ENCODE measurements at places on chromosomes 4 and X. TPM values are rescaled to one million over a fixed set of nuclear protein-coding genes. Genes with fewer than 3 reads are reported as not detected.

Gene SOWAHD
- total RNA-seq = 0.51 TPM

Gene UNC5C
- 2.0 TPM for total RNA-seq

Gene TCEANC
- total RNA-seq = 7.3 TPM

Gene SLC7A11
- 0.08 TPM for total RNA-seq

Gene CT55
- total RNA-seq = not detected

Gene SCML2
- 1.2 TPM for total RNA-seq

Gene C4orf46
- total RNA-seq = 4.2 TPM

Gene TMEM47
- total RNA-seq = 31.5 TPM

Gene ARHGAP4
- total RNA-seq = 10.3 TPM

Gene GNL3L
- total RNA-seq = 25.5 TPM

Gene PDLIM3
- total RNA-seq = 208 TPM

Gene CLDN22
- not detected for total RNA-seq

Gene UCHL1
- 9.5 TPM for total RNA-seq

Gene LDB2
- total RNA-seq = 18.5 TPM

Gene PYURF
- 51.5 TPM for total RNA-seq

Gene APLN
- 15.4 TPM for total RNA-seq

Gene PCDH19
- total RNA-seq = 0.32 TPM

- no peak for DNase-seq
These were observed 41.5 kb downstream of the CLCN4 start for GRCh38 chrX:10198254-10198653.

DNA sequence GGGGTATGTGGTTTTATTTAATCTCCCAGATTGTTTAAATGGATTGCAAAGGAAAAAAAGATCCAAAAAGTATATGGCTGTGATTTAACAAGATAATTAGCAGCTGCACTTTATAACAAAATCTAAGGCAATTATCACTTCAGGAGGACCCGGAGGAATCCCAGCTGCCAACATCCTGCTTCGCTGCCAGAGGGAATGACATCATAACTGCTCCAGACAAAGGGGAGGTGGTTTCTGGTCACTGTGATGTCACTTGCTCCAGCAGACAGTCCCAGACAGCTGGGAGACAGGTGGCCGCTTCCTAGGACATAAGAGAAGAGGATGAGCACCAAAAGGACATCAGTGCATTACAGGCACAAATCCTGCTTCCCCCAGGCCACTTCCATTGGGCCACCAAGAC is 371.0 kb downstream of the BCOR start:
- peak; percentile 51 for DNase-seq

GRCh38 chrX:153334654-153335295 is 822 bp downstream of the ZNF275 start:
- DNase-seq = no peak

GRCh38 chr4:88813013-88813412 is 115.4 kb upstream of the NAP1L5 start:
- DNase-seq = no peak

DNA sequence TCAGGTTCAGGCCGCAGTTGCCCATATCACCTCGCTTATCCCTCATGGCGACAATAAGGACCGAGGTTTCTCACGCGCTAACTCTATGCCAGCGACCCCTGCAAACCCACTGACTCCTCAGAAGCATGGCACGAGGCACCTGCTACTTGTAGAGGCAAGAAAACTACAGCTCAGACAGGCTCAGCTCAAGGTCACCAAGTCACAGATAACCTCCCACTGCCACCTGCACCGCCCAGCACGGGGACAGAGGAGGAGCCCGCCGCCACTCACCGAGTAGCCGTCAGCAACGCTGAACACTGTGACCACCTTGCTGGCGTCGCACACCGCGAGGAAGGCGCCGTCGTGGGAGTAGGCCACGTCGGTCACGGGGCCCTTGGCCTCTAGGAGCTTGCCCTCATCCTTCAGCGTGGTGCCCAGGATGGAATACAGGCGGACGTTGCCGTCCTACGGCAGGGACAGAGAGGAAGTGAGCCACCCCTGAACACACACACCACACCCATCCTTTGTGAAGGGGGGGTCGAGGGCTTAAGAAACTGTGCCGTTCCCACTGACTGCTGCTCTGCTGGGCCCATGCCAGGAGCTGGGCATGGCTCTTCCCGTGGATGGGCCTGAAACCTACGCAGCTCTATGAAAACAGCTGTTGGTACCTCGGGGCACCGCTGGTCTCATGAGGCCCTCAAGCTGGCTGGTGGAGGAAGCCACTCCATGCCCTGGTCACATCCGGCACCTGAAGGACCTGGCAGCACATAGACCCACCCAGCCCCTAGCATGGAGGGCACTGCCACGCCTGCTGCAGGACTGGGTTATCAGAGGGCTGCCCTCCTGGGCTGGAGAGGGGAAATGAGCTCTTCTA is 38.9 kb downstream of the WDR1 start:
- peak; percentile 61 for DNase-seq

DNA sequence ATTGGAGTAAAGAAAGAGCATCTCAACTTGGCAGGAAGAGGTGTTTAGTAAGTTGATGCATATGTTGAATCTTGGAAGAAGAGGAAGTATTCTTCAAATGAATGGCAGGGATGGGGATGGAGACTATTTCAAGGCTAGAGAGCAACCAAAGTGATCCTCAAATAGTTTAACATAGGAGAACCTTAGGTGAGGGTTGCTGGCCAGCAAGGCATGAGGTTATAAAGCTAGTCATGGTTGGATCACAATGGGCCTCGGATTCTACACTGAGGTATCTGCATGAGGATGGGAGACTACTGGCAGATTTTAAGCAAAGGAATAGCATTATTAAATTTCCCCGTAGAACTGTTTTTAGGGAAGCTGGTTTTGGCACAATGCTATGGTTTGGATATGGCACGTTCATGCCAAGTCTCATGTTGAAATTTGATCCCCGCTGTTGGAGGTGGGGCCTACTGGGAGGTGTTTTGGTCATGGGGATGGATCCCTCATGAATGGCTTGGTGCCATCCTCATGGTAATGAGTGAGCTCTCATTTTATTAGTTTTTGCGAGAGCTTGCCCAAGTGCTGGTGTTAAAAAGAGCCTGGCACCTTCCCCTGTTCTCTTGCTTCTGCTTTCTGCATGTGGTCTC is 41.9 kb upstream of the ETNPPL start:
- no peak for DNase-seq

DNA sequence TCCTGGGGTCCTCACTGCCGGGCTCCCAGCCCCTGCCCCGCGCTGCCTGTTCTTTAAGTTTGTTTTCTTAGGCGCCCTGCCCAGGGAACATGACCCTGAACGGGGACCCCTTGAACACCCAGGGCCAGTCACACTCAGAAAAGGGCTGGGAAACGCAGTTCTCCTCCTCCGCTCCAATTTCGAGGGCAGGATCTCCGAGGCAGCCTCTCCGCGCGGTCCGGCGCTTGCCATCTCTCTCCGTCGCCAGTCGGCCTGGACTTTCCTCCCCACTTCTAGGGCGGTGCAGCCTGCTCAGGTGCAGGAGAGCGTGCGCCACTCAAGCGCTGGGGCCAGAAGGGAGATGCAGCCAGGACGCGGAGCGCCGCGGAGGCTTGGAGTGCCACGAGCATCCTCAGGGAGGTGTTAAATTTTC is 9.9 kb downstream of the PRDM8 start:
- no peak for DNase-seq

- DNase-seq = no peak
These were observed 48.7 kb downstream of the NOP14 start for GRCh38 chr4:2914256-2915126.

- no peak for DNase-seq
These were observed 207.9 kb upstream of the FAM241A start for GRCh38 chr4:111937368-111937767.

GRCh38 chrX:23387550-23388184 is 53.0 kb downstream of the PTCHD1 start:
- DNase-seq = no peak

- DNase-seq = no peak
These were observed 962.9 kb upstream of the GRID2 start for GRCh38 chr4:91340822-91341221.

- DNase-seq = no peak
These were observed 104.3 kb downstream of the PARM1 start for GRCh38 chr4:75037252-75037651.

GRCh38 chrX:7216981-7217587 is 69.1 kb upstream of the PUDP start:
- DNase-seq = no peak

DNA sequence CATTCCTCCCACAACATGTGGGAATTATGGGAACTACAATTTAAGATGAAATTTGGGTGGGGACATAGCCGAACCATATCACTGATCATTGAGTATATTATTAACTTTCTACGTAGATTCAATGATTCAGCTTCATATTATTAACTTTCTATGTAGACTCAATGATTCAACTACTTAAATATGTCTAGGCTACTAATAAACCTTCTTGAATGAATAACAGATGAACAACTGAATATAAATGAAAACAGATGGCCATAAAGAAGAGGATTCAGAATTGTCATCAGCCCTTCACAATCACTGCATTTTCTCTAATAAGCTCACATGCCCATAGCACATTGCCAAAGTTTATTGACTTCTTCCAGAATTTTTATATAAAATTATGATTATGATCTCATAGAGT is 57.0 kb downstream of the CEP44 start:
- DNase-seq = no peak

DNA sequence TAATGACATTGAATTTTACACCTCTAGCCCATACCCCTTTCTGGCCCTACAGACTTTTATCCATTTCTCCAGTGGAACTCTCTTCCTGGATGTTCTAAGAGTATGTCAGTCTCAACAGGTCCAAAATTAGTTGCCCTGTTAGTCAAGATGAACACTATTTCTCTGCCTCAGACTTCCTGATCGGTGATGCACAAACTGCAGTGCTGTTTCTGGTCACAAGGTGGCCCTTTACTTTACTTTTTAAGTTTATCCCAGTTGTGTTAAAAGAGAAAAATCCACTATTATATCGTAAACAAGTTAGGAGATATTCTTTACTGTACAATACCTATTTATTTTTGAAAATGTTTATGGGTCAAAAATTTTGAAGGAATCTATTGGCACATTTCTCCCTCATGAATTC is 13.1 kb downstream of the TCEAL7 start:
- no peak for DNase-seq

DNA sequence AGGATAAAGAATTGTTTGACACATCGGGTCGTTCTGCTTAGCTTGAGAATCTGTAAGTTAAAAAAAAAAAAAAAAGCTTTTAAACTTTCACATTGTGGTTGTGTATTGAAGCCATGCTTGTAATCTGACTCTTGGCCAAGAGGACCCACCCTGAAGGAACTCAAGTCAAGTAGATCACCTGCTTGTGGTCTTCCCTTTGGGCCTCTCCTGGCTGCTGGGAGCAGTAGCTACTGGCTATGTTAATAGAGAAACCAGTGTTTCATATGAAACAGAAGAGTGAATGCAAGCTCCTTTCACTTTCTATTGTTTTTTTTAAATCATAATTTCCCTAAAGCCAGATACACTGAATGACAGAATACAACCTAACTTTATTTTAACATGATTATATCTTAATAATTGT is 402.4 kb upstream of the NDST4 start:
- no peak for DNase-seq

DNA sequence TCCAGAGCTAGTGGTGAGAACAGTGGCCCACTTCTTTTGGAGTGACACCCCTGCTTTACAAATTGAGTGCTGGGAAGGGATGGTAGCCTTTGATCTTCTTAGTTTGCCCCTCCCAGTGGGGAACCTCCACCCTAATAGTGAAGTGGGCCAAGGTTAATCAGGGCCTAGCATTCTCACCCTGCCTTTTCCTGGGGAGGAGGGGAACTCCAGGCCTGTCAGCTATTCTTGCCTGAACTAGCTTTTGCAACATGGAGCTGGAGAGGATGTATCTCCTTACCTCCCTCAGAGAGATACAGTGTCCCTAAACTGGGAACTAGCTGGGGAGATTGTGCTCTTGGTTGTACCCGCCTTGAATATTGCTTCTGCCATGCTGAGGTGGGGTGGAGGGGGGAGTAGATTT is 20.6 kb downstream of the PHKA1 start:
- DNase-seq = no peak

DNA sequence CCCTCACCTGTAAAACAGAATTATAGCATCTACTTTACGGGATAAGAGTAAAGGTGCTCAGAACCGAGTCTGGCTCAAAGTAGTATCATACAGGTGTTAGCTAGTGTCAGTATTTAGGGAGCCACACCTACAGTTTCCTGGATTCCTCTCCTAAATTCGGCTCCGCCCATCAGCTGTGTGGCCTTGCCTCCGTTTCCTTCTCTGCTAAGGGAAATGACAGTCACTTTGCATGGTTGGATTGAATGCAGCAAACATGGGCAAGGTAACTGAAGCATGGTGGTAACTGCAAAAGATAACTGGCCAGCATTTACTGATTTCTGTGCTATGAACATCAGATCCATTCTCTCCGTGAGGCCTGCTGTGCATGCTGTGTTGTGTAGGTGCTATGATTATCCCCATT is 2.8 kb downstream of the PPP1R3F start:
- no peak for DNase-seq

GRCh38 chr4:40170588-40170987 is 26.2 kb upstream of the RHOH start:
- no peak for DNase-seq

DNA sequence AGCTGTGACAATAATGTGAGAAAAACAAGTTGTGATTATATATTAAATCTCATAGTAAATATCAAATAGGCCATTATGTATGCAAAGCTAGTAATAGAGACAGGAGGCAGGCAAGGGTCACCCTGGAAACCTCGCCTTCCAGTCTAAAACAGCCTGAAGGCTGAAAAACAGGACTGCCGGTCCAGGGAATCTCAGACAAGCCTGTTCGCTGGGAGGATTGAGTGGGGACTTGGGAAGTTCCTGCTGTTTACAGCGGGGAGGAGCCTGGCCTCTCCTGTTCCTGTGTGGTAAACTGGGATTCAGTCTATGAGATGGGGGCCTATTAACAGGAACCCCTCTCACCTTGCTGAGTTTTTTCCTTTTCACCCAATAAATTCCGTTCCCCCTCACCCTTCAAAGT is 2317.3 kb downstream of the PCDH7 start:
- DNase-seq = no peak

DNA sequence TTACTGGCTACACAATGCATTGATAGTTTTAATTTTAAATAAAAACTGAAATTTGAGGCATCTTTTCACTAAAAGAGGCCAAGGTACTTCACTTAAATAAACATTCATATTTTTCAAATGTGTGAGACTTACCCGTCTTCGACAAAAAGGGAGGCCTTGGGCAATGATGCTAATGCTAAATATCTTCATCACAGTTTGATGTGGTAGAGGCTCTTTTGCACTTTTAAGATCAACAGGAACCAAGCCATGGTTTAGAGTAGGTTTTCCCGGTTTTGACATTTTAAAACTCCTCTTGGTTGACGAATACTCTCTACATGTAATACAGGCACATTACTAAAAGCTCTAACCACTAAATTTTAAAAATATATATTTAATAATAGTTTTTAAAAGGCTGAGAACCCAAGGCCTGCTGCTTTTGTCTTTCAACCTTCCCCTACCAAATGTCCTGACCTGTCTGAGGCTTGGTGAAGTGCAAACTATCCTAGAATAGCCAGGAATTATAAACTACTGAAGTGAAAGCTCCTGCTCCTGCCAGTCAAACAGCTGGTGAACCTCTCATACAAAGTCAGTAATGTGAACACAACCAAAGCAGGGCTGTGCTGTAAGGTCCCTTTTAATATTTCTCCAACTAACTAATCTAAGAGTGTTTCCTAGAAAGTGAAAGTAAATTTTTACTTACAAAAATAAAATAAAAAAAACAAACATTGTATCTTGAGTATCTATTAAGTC is 153.7 kb downstream of the FBXW7 start:
- no peak for DNase-seq

GRCh38 chrX:41917517-41917916 is 5.8 kb downstream of the CASK start:
- DNase-seq = no peak

- DNase-seq = no peak
These were observed 47.6 kb downstream of the RAB33B start for GRCh38 chr4:139501527-139501926.

Measured in Right ventricle myocardium superior (tissue), 1 donor.